Activated naive CD4-positive, alpha-beta T cell treated with anti-CD3 and anti-CD28 coated beads, Interleukin-2, amount 50 U/mL, for 16 hours (primary cell): ENCODE measurements at places on chromosomes 2 and 18.

GRCh38 chr2:149634103-149634502 is 46.5 kb upstream of the MMADHC start:
- no peak for DNase-seq

- no peak for DNase-seq
Measured at GRCh38 chr2:98818164-98818563, 87.2 kb upstream of the MGAT4A start.

- no peak for DNase-seq
Measured at GRCh38 chr2:128783896-128784295, 465.2 kb upstream of the HS6ST1 start.

DNA sequence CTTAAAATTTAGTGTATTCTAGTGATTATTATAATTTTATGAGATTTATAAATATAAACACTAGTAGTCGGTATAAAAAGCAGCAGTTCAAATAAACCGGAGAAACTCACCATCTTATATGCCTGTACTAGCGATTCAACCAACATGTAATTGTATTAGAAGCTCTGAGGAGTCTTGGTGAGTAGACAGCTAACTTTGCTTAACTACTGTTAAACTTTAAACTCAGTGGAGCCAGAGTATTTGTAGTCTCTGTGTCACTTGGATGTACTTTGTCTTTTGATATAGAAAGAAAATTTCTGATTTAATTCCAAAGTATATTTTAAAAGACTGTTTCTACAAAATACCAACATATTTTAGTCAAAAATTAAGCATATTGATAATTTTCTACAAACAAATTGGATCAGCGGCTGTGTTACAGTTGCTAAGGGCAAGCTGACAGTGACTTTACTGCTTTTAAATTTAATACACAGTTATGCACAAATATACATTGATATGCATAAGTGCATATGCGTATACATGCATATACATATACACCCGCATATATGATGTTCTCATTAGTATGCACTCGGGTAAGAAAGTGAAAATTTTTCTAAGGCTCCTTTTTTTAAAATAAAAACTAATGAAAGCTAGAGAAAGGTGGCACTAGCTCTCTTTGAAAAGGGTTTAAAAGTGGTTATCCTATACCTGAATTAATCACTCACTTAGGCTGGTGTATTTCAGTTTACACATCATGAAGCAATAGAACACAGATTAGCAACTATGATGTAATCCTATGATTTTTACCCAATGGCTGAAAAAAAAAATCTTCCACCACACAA is 374.5 kb downstream of the NCKAP5 start:
- no peak for DNase-seq

DNA sequence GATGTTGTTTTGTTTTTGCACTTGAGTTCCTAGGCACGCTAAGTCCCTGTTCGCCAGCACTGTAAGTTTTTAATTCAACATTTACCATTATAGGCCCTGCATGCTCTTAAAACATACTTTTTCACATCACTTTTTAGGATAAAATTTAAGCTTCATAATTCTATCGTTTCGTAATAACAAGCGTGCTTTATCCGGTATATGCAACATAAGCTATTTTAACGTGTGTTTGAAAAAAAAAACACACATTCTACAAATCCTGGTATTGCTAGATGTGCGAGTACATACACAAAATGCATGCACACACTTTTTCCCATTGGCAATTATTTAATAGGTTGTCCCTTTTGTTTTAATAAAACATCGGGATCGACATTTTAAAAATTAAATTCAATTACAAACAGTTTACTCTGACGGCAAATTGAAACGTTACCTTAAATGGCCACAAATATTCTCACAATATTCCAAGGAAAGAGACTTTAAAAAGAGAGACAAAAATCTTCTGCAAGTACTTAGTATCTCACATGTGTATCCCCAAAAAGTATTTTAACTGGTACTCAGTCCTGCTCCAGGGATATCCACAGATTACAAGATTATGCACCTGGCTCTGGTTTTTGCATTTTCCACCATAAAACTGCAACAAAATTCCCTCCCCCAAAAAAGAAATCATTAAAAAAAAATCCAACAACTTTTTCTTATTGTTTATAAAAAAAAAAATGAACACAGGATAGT is 1.0 kb upstream of the TCF4 start:
- no peak for DNase-seq

GRCh38 chr18:5543036-5543680 is 639 bp downstream of the EPB41L3 start:
- DNase-seq: no peak

DNA sequence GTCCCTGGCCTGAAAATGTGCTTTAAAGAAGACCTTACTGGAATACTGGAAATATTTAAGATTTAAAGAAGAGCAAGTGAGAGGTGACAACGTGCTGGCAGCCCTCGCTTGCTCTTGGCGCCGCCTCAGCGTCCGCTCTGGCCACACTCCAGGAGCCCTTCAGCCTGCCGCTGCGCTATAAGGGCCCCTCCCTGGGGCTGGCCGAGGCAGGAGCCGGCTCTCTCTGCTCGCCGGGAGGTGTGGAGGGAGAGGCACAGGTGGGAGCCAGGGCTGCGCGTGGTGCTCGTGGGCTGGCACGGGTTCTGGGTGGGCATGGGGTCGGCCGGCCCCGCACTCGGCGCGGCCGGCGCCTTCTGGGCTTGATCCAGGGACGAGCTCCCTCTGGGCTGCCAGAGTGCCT is 2.9 kb upstream of the COQ10B start:
- DNase-seq: no peak

GRCh38 chr18:69943021-69943420 is 4.7 kb downstream of the CD226 start:
- DNase-seq: no peak

DNA sequence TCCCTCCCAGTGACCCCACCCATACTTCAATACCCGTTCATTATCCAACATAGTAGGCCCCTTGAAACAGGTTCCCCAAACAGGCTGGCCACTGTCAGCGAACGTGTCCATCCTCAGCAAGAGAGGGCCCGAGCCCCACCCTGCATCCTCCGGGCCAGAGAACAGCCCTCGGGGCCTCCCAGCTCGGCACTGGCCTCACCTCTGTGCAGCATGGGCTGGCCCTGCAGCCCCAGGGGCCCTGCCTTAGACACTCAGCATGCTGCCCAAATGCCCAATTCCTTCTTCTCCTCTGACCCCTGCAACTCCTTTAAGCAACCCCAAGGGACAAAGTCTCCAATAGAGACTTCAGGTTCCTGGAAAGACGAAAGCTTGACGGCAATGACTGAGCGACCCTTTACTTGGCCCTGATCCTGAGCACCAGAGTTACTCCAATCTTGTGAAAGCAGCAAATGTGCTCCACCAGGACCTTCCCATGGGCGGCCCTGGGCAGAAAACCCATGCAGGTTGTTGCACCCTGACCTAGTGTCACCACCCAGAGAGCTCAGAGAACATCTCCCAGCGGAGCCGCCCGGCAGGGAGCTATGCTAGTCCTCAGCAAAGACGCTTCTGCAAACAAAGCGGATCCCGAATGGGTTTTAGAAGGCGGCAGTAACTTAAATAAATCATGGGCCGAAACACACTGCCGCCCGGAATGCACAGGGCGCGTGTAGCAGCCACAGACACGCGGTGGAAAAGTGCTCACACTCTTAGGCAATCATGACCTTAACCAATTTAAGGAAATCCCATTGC is 782 bp downstream of the COL6A3 start:
- DNase-seq: no peak

DNA sequence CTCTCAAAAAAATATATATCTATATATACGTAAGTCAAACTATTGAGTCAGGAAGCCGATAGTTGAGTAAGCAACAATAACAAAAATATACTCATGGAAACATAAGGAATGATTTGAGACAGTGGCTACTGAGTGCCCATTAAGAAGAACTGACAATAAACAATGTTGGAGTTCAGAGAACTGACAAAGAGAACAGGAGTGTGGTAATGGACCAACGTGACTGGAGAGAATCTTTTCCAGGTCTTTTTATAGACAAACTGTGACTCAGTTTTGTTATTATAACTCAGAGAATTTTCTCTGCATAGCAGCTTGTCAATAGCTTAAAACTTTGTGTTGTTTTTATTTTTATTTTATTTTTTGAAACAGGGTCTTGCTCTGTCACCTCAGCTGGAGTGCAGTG is 4.6 kb upstream of the GALM start:
- no peak for DNase-seq

DNA sequence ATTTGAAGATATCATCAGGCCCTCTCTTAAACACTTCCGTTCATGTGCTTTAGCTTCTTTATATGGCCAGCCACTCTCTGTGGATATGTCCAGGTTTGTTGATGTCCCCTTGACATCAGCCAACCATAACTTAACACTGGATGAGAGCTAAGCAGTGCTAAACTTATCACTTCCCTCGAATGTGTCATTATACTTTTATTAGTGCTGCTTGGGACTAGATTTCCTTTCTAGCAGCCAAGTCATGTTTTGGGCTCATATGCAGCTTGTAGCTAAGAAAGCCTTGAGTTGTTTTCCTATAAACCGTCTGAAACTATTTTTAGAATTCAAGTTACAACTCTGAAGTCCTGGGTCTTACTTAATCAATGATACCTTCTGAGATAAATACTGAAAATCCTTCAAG is 144.8 kb upstream of the TNP1 start:
- DNase-seq: no peak

GRCh38 chr2:45354776-45355175 is 256.3 kb downstream of the SRBD1 start:
- no peak for DNase-seq

- DNase-seq: no peak
Measured at GRCh38 chr2:83369601-83370418, 1089.3 kb downstream of the SUCLG1 start.

DNA sequence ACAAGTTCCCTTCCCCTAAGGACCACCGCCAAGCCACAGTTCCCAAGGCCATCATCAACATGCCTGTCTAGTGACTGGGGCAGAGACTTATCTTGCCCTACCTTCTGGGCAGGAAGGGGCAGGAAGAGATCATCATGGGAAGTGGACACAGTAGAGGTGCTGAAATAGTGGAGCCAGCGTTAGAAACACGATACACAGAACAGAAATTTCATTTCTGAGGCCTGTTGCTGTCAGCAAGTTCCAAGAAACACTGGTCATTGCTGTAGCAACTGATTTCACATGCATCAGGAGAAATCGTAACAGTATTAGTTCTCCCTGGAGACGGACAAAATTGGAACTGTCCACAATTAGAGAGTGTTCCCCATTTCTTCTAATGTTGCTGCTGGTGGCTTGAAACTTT is 83.0 kb downstream of the COLEC12 start:
- no peak for DNase-seq

DNA sequence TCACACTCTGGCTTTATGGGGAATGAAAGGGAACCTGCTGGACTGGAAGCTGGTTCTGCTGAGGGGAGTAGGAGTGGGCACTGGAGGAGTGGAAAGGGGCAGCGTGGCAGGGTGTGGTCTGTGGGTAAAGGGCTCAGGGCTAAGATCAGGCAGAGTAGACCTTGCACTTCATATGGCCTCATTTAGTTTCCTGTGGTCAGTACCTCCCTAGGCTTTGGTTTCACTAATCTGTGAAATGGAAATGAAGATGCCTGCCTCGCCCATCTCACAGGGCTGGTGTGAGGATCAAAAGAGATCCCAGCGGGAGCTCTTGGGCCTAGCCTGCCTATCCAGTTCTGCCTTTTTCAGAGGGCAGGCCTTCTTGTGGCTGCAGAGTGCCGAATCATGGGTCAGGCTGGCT is 208.7 kb downstream of the LOXHD1 start:
- DNase-seq: no peak

GRCh38 chr2:167581961-167582574 is 665.3 kb downstream of the STK39 start:
- no peak for DNase-seq

DNA sequence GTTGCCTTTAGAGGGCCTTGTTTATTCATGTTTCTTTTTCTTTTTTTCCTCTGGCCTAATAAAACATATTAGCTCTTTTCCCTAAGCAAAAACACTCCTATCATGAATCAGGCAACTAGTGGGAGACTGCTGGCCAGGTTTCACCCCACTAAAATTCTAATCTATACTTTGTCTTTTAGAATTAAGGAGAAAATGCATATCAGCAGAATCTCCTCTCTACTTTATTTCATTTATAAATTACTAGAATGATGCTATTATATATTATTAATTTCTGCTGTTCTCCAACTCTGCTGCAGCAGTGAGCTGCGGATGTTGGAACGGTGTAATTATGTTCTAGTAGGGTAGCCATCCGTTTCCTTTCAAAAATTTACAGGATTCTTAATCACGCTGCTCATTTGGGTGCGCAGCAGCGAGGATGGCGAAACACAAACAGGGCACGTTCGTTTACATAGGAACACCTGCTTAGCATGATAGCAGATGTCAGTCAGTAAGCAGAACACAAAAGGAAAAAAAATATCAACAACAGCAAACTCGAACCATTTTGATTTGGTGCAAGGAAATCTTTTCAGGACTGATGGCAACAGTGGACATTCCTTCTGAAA is 30.5 kb downstream of the ZEB2 start:
- DNase-seq: no peak

DNA sequence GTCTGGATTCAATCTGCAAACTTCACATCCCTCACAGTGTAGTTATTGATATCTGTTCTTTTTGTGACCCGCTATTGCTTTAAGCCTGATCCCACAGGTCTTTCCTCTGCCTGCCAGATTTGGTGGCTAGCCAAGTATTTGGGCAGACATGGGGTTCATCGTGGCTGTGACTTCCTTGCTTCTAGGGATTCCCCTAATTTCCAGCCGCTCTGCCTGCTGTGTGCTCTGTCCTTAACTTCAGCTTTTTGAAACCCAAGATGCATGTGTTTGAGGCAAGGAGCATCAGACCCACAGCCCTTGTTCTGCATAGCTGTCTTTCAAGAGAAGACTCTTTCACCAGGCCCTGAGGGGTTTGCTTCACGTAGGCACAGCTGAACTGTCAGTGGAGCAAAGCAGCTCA is 54.2 kb downstream of the NCAPH start:
- no peak for DNase-seq

DNA sequence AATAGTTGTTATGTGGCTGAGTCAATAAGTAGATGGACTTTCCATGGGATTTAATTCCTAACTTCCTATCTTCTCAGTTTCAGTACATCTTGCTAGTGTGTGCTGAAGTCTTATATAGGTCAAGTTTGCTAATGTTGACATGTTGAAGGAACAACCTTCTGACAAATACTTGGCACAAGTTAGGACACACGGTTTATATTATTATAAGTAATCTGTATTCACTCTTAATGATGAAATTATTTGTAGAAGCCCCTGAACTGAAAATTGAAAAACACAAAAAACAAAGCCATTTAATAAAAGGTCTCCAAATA is 19.2 kb downstream of the ARL5A start:
- DNase-seq: no peak

- no peak for DNase-seq
Measured at GRCh38 chr2:27754831-27755230, 16.7 kb upstream of the MRPL33 start.

GRCh38 chr2:157160111-157160510 is 97.4 kb upstream of the GALNT5 start:
- no peak for DNase-seq

DNA sequence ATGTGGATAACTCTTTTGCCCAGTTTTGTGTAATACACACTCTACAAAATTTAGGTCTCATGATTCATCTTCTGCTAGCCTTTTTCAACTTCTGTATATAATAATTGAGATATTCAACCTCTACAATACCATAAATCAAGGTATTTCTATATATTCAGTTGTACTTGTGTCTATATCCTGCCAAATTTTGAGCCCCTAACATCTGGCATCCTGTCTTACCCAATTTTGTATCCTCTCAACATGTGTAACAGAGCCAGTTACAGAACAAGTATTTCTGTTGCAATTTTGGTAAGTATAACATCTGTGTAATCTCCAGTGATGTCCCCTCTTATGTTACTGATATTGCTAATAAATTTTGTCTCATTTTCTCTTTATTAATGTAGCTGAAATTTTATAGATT is 145.8 kb downstream of the TRIB2 start:
- no peak for DNase-seq
